ENCODE measurements at places on chromosomes 3 and 15.

GRCh38 chr3:45367453-45367871, 20.9 kb upstream of the LARS2 start:
- peak; percentile 79 for DNase-seq

- DNase-seq, result no peak
Measured at GRCh38 chr15:89393056-89393455, 58.4 kb upstream of the POLG start.

DNA sequence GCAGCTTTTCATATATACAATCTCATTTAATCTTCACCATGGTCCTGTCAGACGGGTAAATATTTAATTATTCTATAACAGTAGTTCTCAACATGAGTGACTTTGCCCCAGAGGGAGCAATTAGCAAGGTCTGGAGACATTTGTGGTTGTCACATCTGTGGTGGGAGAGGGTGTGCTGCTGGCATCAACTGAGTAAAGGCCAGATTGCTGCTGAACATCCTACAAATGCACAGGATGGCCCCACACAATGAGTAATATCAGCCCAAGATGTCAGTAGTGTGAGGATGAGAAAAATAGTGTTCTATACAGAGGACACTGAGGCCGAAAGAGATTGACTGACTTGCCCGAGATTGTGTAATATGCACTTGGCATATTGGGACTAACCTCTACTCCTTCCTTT, 156.0 kb downstream of the AGBL1 start:
- DNase-seq, result no peak

GRCh38 chr3:185134509-185134908, 18.4 kb downstream of the C3orf70 start:
- DNase-seq, result no peak

Measured in GM04504 (cell line).